Fibroblast of the conjunctiva (primary cell): ENCODE measurements at places on chromosomes 5 and 9.

GRCh38 chr9:131744171-131744719, 4.4 kb upstream of the RAPGEF1 start:
- no peak for DNase-seq

GRCh38 chr9:27688954-27689353, 115.7 kb upstream of the C9orf72 start:
- no peak for DNase-seq

GRCh38 chr5:168575391-168576372, 3.5 kb downstream of the PANK3 start:
- no peak for DNase-seq

DNA sequence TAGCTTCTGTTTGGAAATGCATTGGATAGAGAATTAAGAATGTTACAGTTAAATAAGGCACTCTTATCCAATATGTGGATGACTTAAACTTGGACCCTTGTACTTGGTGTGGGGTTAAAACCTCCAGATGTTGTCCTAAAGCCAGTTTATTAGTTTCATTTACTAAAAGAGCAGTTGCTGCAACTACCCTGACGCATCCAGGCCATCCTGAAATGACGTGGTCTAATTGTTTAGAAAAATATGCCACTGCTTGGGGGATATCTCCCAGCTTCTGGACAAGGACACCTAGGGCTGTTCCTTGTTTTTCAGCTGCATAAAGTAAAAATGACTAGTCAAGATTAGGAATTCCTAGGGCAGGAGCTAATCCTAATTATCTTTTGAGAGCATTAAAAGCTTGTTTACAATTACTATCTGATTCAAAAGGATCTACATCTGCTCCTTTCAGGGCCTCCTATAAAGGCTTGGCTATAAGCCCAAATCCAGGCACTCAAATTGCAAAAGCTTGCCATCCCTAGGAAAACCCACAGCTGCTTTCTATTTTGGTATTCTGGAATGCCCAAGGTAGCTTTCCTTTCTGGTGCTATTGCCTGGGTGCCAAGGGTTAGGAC, 45.7 kb upstream of the SLCO4C1 start:
- no peak for DNase-seq

DNA sequence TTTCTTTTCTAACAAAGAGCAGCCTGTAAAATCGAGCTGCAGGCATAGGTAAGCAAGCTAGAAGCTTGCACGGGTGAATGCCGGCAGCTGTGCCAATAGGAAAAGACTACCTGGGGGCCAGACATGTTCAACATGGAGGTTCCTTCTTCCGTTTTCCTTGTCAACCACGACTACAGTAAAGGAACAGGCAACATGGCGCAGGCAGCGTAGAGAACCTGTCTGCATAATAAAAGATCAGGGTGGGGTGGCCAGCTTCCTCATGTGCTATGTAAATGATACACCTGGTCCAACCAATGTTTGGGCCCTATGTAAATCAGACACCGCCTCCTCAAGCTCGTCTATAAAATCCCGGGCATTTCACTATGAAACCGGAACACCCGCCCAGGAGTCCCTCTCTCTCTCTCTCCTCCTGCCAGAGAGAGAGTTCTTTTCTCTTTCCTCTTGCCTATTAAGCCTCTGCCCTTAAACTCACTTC, 103.8 kb upstream of the LIFR start:
- no peak for DNase-seq

DNA sequence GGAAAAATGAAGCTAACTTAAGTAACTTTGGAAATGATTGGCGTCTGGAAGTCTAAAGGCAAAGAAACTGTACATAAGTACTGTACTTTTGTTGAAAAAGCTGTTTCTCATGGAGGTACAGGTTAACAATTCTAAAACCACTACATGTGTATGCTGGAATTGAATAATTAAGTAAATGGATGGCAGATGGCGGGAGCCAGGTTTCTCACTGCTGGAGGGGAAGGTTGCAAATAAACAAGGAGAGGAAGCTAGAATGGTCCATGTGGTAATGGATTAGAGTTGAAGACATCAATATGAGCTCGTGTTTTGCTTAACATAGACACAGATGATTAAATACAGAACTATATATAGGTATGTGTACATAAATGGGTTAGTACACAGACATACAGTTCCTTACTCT, 43.2 kb upstream of the ASTN2 start:
- no peak for DNase-seq

DNA sequence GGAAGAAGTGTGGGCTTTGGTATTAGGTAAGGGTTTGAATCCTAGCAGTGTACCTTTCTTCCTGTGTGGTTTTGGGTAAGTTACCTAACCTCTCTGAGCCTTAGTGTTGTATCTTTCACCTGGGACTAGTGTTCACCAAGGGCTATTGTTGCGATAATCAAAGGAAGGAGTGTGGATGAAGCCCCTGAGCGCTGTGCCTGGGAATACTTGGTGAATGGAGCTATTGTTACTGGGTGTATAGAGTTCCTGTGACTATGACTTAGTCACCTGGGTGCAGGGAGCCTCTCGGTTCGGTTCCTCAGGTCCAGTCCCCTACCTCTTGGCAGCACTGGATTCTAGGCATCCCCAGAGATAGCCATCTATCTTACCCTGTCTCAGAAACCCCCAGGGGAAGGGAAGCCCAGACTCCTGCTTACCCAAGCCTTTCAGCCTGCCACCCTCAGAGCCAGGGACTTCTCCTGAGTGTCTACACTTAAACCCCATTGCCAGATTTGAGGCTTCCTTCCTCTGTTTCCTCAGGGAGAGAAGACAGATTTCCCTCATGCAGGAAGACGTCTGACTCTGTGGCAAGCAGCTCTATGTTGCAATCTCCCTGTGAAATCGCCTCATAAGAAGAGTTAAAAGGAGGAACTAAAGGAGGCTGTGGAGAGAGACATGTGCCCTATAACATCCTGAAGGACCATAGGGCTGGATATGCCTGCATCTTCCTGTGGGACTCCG, 181.0 kb upstream of the PITX1 start:
- DNase-seq: no peak
